ENCODE measurements at places on chromosomes 11 and 22.

- DNase-seq, result no peak
Observed at GRCh38 chr22:32817137-32817730, 15.7 kb downstream of the TIMP3 start.

DNA sequence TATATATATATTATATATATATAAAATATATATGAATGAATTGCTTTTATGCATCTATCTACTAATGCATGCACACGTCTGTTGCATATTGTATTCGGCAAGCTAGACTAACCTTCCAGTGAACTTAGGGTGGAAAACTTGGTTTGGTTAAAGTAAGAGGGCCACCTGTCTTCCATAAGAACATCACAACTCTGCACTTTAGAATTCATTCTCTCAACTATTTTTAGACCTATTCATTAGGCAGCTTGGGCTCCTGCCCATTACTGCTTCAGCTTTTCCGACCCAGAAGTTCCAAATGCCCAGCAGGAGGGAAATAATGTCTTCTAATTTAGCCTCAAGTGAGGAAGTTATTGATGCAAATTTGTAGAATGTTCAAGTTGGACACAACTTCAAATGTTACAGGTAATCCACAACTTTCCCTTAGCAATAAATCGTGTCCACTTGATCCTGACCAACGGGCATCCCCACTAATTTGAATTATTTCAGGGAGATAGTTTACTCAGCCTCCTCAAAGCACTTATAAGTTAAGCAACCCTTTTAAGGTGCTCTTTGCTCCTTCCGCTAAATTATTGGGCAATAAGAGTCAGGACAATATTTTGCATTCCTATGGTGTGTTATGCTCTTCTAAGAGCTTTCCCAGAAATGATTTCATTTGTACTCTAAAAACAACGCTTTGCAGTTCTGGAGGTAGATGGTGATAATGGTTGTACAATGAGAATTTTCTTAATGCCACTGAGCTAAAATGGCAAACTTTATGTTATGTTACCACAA, 132.3 kb downstream of the OPCML start:
- DNase-seq, result no peak

GRCh38 chr11:8217926-8218325, 45.8 kb downstream of the LMO1 start:
- no peak for DNase-seq

- no peak for DNase-seq
Observed at GRCh38 chr11:36139767-36140166, 149.5 kb downstream of the COMMD9 start.

GRCh38 chr11:19931141-19931770, 218.6 kb downstream of the NAV2 start:
- no peak for DNase-seq

- no peak for DNase-seq
Observed at GRCh38 chr11:538431-539051, 1.2 kb downstream of the LRRC56 start.

DNA sequence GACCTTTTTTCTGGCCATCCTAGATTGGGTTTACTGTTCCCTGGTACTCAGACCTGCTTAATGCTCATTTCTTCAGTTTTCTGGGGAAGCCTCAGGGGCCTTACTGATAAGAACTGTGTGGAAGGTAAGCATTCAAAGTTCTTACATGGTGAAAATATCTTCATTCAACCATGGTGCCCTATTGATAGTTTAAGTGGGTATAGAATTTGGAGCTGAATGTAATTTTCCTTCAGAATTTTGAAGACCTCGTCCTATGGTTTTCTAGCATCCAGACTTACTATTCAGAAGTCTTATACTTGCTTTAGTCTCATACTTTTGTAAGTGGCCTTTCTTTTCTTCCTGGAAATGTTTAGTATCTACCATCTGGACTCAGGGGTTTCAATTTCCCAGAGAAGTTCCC, 75.7 kb downstream of the CDKN1C start:
- DNase-seq, result no peak

DNA sequence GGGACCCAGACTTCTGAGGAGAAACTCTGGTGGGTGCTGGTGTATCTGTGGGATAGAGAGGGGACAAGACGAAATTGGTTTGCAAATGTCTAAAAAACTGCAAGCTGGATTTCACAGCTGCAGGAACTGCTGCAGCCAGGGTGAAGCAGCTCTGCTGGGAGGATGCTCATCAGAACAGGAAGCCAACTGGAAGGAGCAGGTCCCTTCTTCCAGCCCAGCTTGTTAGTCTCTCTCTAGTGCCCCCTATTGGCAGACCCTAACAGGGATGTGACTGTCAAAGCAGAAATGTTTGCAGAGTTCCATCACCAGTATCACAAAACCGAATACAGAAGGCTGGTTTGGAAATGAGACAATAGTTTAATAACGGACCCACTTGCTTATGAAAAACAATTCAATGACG, 74.8 kb upstream of the SLC22A12 start:
- DNase-seq, result no peak

GRCh38 chr11:118531597-118532084, 649 bp downstream of the TMEM25 start:
- DNase-seq, result no peak

GRCh38 chr22:30481711-30482110, 9.9 kb upstream of the SEC14L3 start:
- no peak for DNase-seq

DNA sequence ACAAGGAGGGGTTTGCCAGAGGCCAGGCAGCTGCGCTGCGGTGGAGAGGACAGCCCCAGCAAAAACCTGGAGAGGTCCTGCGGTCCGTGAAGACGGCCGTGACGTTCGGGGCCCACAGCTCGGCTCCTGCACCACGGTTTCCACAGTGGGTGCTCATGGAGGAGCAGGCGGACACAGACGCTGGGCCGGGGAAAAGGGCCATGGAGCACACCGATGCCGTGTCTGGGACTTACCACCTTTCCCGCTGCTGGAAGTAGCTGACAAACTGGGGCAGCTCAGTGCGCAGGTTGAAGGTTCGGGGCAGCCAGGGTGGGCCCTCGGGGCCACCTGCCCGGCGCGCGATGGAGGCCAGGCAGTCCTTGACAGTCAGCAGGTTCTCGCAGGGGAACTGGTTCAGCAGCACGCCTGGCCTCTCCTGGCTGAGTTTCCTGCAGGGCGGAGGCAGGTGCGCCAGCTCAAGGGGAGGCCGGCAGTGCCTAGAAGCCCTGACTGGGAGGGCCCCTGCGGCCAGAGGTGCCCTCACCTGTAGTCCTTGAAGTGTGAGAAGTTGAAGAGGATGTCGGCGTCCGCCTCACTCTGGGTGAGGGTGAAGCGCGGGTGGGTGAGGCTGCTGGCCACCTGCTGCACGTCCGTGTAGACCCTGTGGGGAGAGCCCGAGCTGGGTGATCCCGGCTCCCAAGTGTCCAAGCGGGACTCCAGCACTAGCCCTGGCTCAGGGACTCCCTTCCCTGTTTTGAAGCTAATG, 12.8 kb downstream of the TTLL12 start:
- no peak for DNase-seq

DNA sequence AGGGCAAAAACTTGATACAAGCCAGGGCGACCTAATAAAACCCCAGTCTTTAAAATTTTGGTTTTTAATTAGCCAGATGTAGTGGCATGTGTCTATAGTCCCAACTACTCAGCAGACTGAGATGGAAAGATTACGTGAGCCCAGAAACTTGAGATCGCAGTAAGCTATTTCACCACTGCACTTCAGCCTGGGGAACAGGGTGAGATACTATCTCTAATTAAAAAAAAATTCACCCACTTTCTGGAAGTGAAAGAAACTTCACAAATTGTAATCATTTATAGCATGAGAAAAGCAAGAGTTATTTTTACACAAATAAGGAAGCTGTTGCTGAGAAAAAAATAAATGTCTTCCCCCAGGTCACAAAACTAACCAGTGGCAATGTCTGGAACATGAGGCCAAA, 882 bp upstream of the GLYATL2 start:
- DNase-seq, result no peak

All from activated T-helper 9 cell treated with anti-CD3 and anti-CD28 coated beads, Interleukin-2, amount 50 U/mL, for 16 hours (primary cell).